Activated CD4-positive, alpha-beta T cell treated with anti-CD3 and anti-CD28 coated beads, Interleukin-2, amount 10 ng/mL, durations not matched to agents 7 days and 5 days (primary cell): ENCODE measurements at places on chromosomes 3 and 15. TPM values are rescaled to one million over a fixed set of nuclear protein-coding genes. Genes with fewer than 3 reads are reported as not detected.

DAPK2 gene
- 0.87 TPM for total RNA-seq

SLC12A1 gene
- total RNA-seq = not detected

OR5H1 gene
- total RNA-seq = not detected

MORC1 gene
- not detected for total RNA-seq

ARID3B gene
- 29.0 TPM for total RNA-seq

- no peaks in the 10 kb centered on the region for H3K4me1 ChIP-seq
- H3K36me3 ChIP-seq = no peaks in the 10 kb centered on the region
- H3K27ac ChIP-seq = no peak overlapping the region
- no peak for DNase-seq
- no peak overlapping the region for H3K4me3 ChIP-seq
Measured at GRCh38 chr15:76358453-76358852, 21.9 kb downstream of the ISL2 start.

DNA sequence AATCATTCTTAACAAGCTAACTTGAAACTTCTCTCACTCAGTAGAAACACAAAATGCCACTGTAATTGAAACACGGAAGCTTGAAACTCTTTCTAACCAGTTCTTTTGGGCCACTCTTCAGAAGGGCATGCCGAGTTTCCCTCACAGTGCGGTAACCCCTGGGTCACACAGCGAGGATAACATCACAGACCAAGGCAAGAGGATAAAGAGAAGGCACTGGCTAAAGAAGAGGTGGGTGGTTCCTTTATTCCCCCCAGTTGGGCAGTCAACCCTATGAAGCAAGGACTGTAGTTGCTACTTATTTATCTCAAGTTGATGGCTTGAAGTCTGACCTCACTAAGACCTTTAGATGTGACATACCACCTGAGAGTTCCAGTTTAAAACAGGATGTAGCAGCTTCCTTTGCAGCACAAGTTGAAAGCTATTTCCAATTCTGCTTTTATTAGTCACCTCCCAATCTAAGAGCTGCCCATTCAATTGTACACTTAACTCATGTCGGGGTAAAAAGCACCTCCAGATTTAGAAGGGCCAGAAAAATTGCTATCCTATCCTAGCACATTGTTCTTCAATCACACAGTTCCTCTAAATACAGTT lies 272.4 kb downstream of the TIGIT start:
- no peak overlapping the region for H3K27ac ChIP-seq
- no peaks in the 10 kb centered on the region for H3K27me3 ChIP-seq
- H3K4me1 ChIP-seq = peaks cover 12% of the 10 kb centered on the region
- no peak overlapping the region for H3K4me3 ChIP-seq
- no peak for DNase-seq

DNA sequence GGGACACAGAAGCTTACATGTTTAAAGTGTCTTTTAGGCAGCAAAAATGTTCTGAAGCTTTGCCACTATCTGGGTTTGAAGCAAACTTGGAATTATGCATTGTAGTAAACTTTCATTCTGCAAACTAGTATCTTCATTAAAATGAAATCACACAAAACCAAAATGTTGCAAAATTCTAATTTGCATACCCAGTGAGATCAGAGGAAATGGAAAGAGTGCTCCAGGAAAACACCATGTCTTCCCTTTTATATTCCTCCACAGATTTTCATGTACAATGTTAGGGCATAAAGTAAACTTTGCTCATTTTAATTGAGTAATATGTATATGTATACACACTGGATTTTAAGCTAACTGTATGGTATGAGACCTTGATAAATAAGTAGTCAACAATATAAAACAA lies 23.9 kb downstream of the ANO10 start:
- DNase-seq = no peak
- H3K27me3 ChIP-seq = no peaks in the 10 kb centered on the region
- no peak overlapping the region for H3K4me3 ChIP-seq
- no peaks in the 10 kb centered on the region for H3K4me1 ChIP-seq

- no peak overlapping the region for H3K4me3 ChIP-seq
- H3K27me3 ChIP-seq = peaks cover 10% of the 10 kb centered on the region
- H3K27ac ChIP-seq = no peak overlapping the region
- no peak for DNase-seq
- H3K4me1 ChIP-seq = no peaks in the 10 kb centered on the region
- no peaks in the 10 kb centered on the region for H3K36me3 ChIP-seq
Measured at GRCh38 chr3:157417247-157417646, 19.4 kb upstream of the PTX3 start.

DNA sequence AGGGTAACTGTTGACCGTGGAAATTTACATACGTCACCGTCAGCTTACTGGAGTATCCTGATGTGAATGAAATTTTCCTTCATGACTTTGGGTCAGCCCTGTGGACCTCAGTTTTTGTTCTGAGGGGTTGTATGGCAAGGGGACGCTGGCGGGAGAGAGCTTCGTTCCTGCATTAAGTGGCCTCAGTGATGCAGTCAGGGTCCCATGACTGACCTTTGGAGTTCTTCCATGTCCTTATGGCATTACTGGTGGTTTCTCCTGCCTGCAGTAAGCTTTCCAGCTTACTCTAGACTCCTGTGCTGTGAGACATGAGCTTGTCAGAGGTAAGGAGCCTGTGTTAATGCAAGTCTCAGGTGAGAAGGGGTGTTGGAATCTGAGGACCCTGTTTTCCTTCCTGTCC lies 1.8 kb downstream of the CD276 start:
- no peak overlapping the region for H3K27ac ChIP-seq
- H3K27me3 ChIP-seq = peaks cover 62% of the 10 kb centered on the region
- H3K4me3 ChIP-seq = no peak overlapping the region
- DNase-seq = no peak
- H3K36me3 ChIP-seq = no peaks in the 10 kb centered on the region

DNA sequence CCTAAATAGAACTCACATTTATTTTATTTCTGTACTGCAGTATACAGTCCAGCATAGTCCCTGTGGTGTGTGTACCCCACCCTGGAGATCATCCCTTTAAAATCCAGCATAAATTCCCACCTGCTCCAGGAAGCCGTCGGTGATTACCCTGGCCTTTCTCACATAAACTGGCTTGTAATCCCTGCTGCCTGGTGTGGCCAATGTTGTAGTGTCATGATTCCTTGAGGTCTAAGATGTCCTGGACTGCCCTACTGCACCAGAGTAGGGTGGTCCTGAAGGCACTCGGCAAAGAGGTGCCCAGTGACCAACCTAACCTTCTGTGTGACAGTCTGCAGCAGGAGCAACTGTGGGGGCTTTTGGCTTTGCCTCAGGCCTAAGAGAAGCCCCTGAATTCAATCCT lies 58.9 kb downstream of the ITGA11 start:
- H3K4me3 ChIP-seq = no peak overlapping the region
- DNase-seq = no peak
- H3K36me3 ChIP-seq = no peaks in the 10 kb centered on the region

GRCh38 chr3:157351981-157352380 lies 84.7 kb upstream of the PTX3 start:
- DNase-seq = no peak
- H3K27me3 ChIP-seq = peaks cover 6% of the 10 kb centered on the region
- no peaks in the 10 kb centered on the region for H3K4me1 ChIP-seq
- H3K27ac ChIP-seq = no peak overlapping the region
- H3K4me3 ChIP-seq = no peak overlapping the region
- no peaks in the 10 kb centered on the region for H3K36me3 ChIP-seq
